ENCODE measurements at places on chromosomes 6 and 20.

- no peak for DNase-seq
These were observed 34.2 kb upstream of the ZNF337 start for GRCh38 chr20:25730862-25731261.

GRCh38 chr20:36435124-36435523 is 106.2 kb upstream of the MYL9 start:
- no peak for DNase-seq

- DNase-seq = no peak
These were observed 581.8 kb downstream of the EPM2A start for GRCh38 chr6:145153495-145153894.

- DNase-seq = no peak
These were observed 52.9 kb downstream of the AFDN start for GRCh38 chr6:167879612-167880011.

- DNase-seq = no peak
These were observed 3.3 kb upstream of the SLC35B2 start for GRCh38 chr6:44260451-44261297.

DNA sequence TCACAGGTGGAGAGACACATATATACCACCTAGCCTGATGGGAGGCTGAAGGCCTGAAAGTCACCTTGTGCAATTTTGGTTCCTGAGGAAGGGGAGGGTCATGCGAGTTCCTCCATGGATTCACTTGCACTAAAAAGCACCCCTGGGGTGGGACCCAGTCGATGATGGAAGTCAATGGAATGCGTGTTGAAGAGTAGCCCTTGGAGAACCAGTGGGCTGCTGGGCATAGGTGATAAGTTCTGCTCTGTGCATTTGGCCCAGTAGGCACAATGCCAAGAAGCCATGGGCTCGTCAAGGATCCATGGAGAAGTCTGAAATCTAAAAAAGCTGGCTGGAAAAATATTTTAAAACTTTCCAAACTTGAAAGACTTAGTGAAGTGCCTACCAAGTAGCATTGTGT is 18.9 kb upstream of the SCRT2 start:
- no peak for DNase-seq

GRCh38 chr20:59559863-59560262 is 44.5 kb upstream of the PHACTR3 start:
- DNase-seq = no peak

GRCh38 chr20:57556980-57557274 is 4.0 kb upstream of the PCK1 start:
- no peak for DNase-seq

GRCh38 chr6:41072836-41073202 is at the start of gene NFYA:
TSS of gene NFYA (plus strand) at chr6:41072974. CDS start at chr6:41079090, 6,116 bp downstream.
- DNase-seq = peak; percentile 100

Measured in activated CD4-positive, CD25-positive, alpha-beta regulatory T cell treated with anti-CD3 and anti-CD28 coated beads, Interleukin-2, amount 50 U/mL, for 72 hours (primary cell).